ENCODE measurements at places on chromosomes 1 and 21.

GRCh38 chr1:202710070-202711045, at the start of gene SYT2:
Gene SYT2 (minus strand): TSS chr1:202710454. CDS start chr1:202605772, 104,682 bp downstream.
- no peak for DNase-seq

- no peak for DNase-seq
These were observed 371.9 kb upstream of the SPAG17 start for GRCh38 chr1:118556936-118557335.

DNA sequence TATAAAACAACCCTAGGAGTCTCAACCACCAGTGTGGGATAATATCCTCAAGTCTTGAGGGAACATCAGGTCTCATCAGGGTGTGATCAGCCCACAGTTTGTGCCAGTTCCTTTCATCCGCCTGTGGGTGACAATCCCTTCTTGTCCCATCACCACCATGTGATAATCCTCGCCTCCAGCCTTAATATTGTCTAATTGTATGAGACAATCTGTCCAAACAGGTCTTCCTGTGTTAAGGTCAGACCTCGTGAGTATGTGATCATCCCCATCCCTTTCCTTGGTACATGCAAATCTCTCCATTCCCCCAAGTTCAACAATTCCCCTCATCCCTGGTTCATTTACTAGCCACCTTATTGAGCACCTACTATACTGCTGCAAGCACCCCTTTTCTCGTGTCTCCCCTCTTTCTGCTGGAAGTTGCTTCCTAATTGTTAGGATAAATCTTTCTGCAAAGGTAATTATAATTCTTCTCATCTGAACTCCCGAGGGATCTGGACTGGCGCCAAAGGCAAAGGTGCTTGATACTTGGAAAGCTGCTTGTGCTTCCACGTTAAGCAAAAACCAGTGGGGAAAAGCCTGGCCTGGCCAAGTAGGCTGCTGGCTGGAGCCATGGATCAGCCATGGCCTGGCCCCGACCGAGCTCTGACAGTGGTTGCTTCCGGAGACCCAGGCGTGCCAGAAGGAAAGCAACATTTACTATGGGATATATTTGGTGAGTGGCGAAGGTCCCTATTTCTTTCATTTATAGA, 92.5 kb downstream of the RNF220 start:
- no peak for DNase-seq

GRCh38 chr1:243917177-243917862, 67.3 kb upstream of the AKT3 start:
- no peak for DNase-seq

DNA sequence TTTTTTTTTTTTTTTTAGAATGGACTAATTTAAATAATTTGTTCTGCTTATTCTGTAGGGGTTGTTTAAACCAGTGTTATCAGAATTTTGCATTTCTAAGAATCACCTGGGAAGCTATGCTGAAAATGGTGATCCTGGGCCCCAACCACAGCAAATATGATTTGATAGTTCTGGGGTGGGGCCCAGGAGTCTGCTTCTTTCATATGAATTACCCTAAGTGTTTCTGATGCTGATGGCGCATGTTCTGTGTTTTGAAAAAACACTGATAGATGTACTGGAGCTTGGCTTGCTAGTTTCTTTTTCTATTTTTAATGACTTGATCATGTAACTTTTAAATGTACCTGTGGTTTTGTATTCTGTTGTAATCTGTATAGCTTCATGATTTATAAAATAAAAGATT, 89.3 kb downstream of the CDC14A start:
- no peak for DNase-seq

DNA sequence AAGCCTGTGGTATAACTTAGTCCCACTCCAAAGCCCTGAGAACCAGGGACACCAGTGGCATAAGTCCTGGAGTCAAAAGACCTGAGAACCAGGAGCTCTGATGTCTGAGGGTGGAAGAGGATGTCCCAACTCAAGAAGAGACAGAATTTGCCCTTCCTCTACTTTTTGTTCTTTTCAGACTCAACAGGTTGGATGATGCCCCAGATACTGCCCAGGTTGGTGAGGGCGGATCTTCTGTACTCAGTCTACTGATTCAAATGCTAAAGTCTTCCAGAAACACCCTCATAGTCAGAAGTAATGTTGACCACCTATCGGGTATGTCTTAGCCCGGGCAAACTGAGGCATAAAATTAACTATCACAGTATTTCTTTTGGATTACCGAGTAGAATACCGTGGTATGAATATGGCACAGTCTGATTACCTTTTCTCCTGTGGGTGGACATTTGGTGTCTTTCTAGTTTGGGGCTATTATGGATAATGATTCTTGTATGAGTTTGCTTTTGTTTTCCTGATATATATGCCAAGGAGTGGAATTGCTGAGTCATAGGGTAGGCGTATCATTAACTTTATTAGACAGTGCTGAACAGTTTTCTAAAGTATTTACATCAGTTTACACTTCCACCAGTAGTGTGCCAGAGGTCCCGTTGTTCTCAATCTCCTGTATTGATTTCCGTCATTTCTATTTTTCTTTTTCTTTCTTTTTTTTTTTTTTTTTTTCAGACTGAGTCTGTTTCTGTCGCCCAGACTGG, 3.2 kb upstream of the CHAF1B start:
- DNase-seq = no peak

- DNase-seq = no peak
These were observed 28.5 kb upstream of the SLC6A9 start for GRCh38 chr1:44059664-44060355.

- DNase-seq = no peak
These were observed 2.2 kb downstream of the TCEA3 start for GRCh38 chr1:23422241-23422877.

DNA sequence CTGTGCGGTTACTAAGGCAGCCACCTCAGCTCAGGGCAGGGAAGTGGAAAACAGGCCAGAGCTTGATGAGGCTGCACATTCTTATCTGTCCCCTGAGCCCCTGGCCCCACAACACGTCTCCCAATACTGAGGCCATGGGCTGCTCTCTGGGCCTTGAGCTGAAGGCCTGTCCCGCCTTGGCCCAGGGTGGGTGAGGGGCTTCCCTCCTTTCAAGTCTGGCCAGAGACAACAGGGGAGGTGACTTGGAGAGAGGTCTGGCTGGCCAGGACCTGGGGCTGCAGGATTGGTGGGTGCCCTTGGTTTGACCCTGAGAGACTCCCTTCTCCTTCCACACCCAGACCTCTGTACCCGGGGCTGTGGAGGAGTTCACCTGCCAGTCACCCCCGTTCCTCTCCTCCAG, 563.8 kb downstream of the PTPRU start:
- no peak for DNase-seq

GRCh38 chr21:42202321-42202720, 16.6 kb upstream of the ABCG1 start:
- DNase-seq = no peak

- DNase-seq = no peak
These were observed 120.1 kb downstream of the MATN1 start for GRCh38 chr1:30603081-30603858.

GRCh38 chr1:168881656-168882260, 152.8 kb upstream of the DPT start:
- DNase-seq = no peak

GRCh38 chr1:55445416-55445815, 230.3 kb upstream of the USP24 start:
- no peak for DNase-seq

DNA sequence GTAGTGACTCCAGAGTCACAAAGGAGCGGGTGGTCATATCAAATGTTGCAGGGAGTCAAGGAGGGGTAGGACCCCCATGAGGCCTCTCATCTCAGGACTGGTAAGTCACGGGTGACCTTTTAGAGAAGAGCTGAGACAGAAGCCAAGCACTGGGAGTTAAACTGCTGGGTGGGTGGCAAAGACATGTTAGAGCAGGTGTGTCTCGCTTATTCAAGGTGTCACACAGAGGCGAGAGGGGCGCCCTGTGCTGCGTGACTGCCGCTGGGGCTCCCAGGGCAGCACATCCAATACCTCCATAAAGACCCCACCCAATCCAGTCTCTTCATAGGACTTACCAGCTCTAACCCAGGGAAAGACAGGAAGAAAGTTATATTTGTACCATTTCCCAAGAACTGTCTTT, 15.2 kb downstream of the CASQ2 start:
- DNase-seq = no peak

GRCh38 chr1:17665950-17666720, 89.0 kb upstream of the ACTL8 start:
- no peak for DNase-seq

GRCh38 chr1:172704420-172705210, 45.7 kb downstream of the FASLG start:
- DNase-seq = no peak

DNA sequence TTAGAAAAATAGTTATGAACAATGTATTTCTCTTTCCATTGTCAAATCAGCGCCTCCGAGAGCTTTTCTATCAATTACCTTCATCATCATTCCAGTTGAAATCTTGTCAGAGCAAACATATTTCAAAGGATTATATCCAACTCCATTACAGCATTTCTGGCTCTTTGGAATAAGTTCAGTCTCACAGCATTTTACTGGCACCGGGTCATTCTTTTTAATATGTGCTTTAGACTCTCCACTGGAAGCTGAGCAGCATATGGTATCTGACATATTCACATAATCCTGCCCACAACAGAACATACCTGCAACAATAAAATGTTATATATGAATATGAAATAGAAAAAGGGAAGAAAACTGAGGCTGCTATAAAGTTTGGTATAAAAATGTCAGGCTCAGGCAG, 222.9 kb downstream of the KCTD3 start:
- no peak for DNase-seq

DNA sequence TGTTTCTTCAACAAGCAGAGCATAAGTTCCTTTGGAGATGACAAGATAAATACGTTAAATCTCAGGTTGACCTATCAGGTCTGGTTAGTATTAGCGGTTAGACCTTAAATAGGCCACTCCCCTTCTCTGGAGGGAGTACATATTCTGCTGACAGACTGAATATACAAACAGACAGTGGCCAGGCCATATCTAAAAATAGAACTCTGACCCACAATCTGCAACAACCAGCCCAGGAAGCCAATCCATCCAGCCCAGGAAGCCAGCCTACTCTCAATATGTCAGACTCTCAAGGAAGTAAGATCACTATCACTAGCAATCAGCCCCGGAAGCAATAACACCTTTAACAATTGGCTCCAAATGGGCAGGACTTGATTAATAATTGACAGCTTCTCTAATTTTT, 6.7 kb downstream of the IL20 start:
- no peak for DNase-seq

GRCh38 chr1:54870869-54871268, 16.1 kb downstream of the DHCR24 start:
- DNase-seq = no peak

- DNase-seq = no peak
These were observed 12.5 kb downstream of the EPS15 start for GRCh38 chr1:51506537-51506936.

GRCh38 chr1:159341736-159342135, 39.6 kb downstream of the FCER1A start:
- no peak for DNase-seq

DNA sequence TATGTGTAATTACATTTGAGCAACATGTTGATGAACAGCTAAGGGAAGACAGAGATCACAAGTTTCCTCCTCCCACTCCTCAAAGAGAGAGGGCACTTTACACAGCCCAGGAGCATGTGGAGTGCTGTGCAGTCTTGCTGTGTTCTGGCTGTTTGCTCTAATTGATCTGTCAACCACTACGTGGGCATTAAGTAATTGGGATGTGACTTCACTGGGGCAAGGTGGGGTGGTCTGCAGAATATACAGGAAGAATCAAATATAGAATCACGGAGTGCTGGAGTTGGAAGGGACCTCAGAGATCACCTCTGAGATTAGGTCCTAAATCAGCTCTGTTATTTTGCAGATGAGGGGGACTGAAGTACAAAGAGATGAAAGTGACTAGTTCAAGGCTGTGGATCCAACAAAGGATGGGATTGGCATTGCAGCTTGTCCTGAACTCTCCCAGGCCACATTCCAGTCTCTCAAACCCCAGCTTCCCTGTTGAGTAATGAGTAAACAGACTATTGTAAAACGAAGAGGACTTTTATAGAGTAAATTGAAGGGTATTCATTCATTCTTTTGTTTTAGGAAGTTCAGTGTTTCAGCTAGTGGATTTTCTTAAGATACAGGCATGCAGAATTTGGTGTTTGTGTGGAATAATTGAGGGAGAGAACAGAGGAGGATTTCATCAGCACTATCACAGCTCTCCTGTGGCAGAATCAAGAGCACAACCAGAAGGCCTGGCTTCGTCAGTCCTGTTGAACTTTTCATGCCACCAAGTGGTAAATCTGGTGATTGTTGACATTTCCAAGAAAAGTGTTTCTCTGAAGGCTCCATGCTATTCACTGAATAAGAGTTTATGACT, 22.4 kb downstream of the NOS1AP start:
- no peak for DNase-seq

DNA sequence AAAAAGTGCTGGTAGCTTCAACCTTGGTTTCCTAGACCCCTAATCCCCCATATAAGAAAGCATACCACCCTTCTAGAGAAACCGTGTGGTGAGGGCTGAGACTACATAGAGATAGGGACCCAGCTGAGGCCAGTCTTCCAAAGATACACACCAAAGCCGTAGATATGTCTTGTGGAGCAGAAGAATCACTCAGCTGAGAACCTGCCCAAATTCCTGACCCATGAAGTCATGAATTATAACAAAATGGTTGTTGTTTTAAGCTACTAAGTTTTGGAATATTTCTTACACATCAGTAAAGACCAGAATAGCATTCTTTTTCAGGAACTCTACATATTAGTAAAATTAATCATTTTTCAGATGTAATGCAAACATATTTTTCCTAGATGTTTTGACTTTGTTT, 3.3 kb upstream of the SNRPE start:
- DNase-seq = no peak

DNA sequence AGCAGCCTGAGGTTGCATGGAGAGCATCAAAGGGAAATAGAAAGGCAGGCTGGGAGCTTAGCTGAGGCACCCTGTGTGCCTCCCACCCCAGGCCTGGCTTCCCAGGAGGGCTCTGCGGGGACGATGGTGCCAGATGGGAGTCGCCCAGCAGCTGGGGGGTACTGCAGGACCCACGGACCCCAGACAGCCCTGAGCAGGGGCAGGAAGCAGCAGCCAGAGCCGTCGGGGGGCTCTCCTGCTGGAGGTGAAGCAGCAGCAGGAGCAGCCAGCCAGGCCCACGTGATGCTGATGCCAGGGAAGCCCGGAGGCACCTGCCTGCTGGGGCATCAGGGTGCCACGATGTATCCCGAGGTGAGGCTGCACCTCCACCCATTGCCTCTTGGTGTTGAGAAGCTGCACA, 20.4 kb downstream of the RAP1GAP start:
- DNase-seq = no peak

DNA sequence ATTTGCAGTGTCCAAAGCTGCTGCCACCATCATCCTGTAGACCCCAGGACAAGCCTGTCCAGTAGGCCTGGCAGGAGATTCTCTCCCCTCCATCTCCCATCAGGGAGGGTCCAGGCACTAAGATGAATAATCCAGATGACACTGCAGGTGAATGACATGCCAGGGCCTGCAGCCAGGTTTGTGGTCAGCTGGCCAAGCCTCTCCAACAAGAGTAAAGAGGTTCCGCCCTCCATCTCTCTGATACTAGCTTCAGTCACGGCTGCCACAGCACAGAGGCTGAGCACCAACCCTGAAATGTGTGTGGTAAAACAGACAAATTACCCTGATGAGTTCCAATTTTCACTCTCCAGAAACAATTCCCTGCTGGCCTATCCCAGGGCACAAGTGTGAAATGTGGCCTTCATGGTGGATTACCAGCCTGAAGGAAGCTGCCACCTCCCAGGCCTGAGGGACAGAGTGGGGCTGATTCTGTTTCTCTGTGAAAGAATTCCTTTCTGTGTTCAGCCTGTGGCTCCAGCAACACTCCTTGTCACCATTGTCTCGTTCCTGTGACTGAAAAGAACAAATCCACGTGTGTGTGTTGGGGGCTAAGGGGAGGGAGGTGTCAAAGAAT, 19.9 kb upstream of the LHX4 start:
- DNase-seq = no peak

Measured in stimulated activated CD8-positive, alpha-beta memory T cell treated with anti-CD3 and anti-CD28 coated beads, Interleukin-4, amount 100 ng/mL, for 1 hour (primary cell).